ENCODE measurements at places on chromosomes 4 and X.

DNA sequence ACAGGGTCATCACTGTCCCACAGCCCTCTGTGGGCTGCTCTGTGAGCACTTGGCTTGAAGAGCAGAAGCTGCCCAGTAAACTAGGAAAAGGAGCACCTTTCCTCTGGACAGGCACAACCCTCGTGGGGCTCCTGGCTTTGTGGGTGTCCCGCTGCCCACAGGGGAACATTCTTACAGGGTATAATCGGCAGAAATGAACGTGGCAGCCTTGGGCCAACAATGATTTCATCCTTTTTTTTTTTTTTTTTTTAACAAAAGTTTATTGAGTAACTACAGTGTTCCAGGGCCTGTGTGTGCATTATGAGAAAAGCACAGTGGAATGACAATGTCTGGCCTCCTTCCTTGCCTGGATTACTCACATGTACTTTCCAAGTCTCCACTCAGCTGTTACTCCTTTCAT is 197.2 kb downstream of the PDGFC start:
- no peak for DNase-seq

DNA sequence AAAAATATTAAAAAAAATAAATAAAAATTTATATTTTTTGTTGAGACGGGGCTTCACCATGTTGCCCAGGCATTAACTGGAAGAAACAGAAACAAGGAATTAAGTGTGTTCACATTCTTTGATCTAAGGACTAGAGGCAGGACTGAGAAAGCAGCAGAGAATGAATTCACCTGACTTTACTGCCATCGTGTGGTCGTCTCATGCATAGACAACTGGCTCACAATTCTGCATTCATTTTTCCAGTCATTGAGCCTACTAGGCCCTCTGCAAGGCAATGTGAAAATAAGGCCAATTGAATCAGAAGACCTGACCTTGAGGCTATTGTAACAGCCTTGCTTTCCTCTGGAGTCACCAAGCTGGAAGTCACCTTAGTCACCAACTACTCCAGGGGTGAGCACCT is 37.4 kb downstream of the LHFPL1 start:
- no peak for DNase-seq

GRCh38 chr4:91427171-91427570 is 876.6 kb upstream of the GRID2 start:
- DNase-seq: no peak

- DNase-seq: no peak
Measured at GRCh38 chr4:116401293-116401692, 684.1 kb downstream of the TRAM1L1 start.

- no peak for DNase-seq
Measured at GRCh38 chrX:39721566-39722279, 376.0 kb downstream of the BCOR start.

- no peak for DNase-seq
Measured at GRCh38 chrX:103756736-103757135, 19.9 kb upstream of the PLP1 start.

Measured in stimulated activated CD4-positive, alpha-beta T cell treated with anti-CD3 and anti-CD28 coated beads, Interleukin-1b, Interleukin-23, amount 100 ng/mL, for 24 hours (primary cell).